Stimulated activated CD4-positive, alpha-beta T cell treated with anti-CD3 and anti-CD28 coated beads, TNF-alpha, amount 100 ng/mL, for 48 hours (primary cell): ENCODE measurements at places on chromosomes 2 and 18.

GRCh38 chr18:36685580-36685979 lies 143.2 kb downstream of the TPGS2 start:
- DNase-seq, result no peak

DNA sequence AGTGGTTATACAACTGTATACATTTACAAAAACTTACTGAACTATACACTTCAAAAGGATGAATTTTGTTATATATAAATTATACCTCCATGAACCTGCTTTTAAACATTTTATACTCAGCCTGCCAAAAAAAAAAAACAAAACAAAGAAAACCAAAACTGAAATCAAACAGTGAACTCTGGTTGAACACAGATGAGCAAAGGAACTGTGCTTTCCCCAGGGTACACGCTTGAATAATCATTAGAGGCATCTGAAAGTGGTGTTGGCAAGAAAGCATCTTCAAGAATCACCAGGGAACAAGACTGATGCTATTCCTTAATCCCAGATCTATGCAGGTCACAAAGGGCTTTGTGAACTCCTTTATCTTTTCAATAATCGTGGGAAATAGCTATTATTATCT lies 77.0 kb upstream of the LYPD1 start:
- DNase-seq, result no peak

GRCh38 chr18:54983041-54983686 lies 23.9 kb upstream of the CCDC68 start:
- DNase-seq, result no peak

GRCh38 chr2:238427435-238428162 lies 872 bp downstream of the ASB1 start:
- no peak for DNase-seq

GRCh38 chr2:48792030-48792429 lies 36.5 kb upstream of the LHCGR start:
- no peak for DNase-seq
